NCI-H774 (cell line): ENCODE measurements at places on chromosomes 12 and 14.
A peak's percentile ranks its signal among the peaks of the same experiment; 100 is the strongest.

- DNase-seq = no peak
Observed at GRCh38 chr12:25424211-25424731, 128.8 kb downstream of the LMNTD1 start.

- DNase-seq = no peak
Observed at GRCh38 chr12:57128519-57129247, 400 bp downstream of the LRP1 start.

DNA sequence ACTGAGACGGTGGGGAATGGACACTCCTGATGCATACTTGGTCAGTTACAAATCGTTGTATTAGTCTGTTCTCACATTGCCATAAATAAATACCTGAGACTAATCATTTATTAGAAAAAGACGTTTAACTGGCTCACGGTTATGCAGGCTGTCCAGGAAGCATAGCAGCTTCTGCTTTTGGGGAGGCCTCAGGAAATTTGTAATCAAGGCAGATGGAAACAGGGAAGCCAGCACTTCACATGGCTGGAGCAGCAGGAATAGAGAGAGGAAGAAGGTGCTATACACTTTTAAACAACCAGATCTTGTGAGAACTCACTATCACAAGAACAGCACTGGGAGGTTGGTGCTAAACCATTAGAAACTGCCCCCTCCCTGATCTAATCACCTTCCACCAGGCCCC, 418.2 kb downstream of the FLRT2 start:
- no peak for DNase-seq

DNA sequence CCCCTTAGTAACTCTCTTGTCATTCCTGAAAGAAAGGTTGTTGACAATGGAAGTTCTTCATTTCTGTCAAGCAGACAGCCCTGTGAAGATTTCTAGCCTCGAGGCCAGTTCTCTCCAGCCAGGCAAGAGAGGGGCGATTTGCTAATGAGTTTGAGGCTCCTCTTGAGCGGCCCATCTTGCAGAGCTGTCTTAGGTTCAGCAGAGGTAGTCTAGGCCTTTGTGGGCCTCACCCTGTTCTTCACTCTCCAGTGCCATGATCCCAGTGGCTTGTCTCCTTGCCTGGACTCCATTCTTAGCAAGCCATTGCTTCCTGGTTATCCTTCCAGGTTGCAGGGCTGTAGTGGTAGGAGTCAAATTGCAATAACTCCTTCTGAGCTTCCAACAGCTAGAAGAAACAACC, 9.7 kb downstream of the TPH2 start:
- DNase-seq = no peak

GRCh38 chr12:67582844-67583243, 65.7 kb upstream of the DYRK2 start:
- no peak for DNase-seq

GRCh38 chr14:69363055-69363454, 35.0 kb downstream of the ERH start:
- DNase-seq = no peak

- DNase-seq = peak; percentile 4
Observed at GRCh38 chr14:78469947-78470346, 299.8 kb downstream of the NRXN3 start.

DNA sequence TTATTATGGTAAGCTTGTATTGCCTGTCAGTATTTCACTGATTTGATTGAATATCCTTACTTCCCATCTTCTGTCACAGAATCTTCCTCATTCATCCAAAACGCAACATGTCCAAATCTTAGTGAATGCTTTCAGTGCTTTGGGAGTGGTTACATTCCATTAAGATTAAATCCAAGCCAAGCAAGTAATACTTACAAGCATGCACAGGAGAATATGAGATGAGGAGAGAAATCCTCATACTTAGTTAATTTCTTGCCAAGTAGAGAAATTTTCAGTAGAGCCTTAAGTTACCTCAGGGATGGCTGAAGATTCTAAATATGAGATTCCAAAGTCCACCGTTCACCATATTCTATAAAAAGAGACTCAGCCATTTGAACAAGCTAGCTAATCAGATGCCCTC, 316.0 kb downstream of the RAD51B start:
- DNase-seq = no peak

- no peak for DNase-seq
Observed at GRCh38 chr12:49692851-49693250, 14.4 kb downstream of the FMNL3 start.

DNA sequence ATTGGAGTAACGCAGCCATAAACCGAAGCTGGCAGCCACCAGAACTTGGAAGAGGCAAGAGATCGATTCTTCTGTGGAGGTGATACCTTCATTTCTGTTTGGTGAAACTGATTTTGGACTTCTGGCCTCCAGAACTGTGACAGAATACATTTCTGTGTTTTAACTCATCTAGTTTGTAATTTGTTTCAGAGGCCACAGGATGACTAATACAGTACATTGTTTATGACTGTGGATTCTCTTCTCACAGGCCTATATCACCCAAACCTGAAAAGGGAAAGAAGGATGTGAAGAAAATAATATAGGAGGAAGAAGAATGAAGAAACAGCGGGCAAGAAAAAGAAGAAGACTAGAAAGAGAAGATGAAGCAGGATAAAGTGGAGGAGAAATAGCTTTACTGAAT, 263.8 kb upstream of the DIO2 start:
- DNase-seq = no peak

DNA sequence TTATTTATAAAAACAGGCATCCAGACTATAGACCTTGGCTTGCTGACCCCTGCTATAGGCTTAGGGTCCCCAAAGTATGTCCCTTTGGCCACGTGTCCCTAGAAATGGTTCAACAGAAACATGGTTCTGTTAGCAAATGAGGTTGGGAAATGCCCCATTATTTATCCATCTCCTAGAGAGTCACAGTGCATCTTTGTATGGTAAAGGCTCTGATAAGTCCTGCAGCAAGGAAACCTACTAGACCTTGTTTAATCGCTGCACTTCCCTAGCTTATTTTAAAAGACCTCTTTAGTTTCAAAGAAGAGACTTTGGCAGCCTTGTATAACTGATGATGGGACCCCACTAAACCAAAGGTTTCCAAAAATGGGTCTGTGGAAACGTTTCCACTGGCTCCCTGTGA, 471.5 kb downstream of the MED13L start:
- no peak for DNase-seq

DNA sequence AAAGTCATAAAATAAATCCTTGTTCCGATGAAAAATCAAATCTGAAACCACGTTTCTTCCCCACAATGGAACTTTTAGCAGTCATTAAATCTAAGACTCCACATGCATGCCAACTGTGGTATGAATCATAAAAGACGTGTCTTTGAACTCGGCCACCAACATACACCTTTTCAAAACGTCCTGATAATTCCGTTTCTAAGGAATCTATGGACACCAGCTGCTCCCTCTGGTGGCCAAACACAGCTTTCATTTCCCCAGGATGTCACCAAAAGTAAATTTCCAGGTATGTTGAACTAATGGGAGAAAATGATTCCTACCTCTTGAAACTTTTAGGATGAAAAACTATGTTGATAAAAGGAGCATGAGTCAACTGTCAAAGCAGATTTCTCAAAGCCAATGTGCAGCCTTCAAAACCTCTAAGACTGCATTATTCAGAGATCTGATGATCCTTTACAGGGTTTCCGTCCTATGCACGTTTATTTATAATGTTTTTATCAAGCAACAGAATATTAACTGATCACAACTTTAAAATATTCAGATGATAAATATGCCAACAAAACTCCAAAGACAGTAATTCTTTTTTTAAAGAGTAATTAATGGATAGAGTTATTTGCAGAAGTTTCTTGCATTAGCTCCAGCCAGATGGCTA, 96.2 kb downstream of the CIT start:
- peak; percentile 43 for DNase-seq

DNA sequence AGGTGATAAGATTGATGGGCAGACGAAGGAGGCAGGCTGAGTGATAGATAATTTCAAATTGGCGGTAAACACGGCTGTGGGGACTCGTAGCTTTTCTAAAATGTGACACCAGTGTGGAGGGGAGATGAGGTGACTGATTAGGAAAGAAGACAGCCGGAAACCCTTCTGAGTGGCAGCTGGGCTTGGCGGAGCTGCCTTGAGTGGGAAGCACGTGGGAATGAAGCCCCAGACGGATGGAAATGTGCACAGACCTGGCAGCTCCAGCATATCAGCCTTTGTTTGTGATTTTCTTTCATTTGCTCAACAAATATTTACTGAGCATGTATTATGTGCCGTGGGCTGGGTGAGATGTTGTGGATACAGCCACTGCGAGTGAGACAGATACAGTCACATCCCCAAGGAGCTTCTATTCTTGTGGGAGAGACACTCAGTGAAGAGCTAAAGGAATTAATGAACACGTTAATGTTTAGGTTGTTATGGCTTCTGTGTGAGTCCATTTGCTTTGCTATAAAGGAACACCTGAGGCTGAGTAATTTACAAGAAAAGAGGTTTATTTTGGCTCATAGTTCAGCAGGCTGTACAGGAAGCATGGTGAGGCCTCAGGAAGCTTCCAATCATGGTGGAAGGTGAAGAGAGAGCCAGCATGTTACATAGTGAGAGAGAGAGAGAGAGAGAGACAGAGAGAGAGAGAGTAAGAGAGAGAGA, 65.5 kb upstream of the LHX5 start:
- no peak for DNase-seq

- no peak for DNase-seq
Observed at GRCh38 chr14:62722406-62722805, 322.9 kb downstream of the KCNH5 start.

DNA sequence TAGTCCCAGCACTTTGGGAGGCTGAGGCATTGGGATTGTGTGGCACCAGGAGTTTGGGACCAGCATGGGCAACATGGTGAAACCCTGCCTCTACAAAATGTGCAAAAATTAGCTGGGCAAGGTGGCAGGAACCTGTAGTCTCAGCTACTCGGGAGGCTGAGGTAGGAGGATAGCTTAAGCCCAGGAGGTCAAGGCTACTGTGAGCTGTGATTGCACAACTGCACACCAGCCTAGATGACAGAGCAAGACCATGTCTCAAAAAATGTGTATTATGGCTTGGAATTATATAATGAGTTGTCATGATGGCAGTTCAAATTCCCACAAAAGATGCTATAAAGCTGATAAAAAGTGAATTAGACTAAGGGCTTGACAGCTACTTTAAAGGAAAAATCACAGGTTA, 20.6 kb upstream of the TMPRSS12 start:
- no peak for DNase-seq

DNA sequence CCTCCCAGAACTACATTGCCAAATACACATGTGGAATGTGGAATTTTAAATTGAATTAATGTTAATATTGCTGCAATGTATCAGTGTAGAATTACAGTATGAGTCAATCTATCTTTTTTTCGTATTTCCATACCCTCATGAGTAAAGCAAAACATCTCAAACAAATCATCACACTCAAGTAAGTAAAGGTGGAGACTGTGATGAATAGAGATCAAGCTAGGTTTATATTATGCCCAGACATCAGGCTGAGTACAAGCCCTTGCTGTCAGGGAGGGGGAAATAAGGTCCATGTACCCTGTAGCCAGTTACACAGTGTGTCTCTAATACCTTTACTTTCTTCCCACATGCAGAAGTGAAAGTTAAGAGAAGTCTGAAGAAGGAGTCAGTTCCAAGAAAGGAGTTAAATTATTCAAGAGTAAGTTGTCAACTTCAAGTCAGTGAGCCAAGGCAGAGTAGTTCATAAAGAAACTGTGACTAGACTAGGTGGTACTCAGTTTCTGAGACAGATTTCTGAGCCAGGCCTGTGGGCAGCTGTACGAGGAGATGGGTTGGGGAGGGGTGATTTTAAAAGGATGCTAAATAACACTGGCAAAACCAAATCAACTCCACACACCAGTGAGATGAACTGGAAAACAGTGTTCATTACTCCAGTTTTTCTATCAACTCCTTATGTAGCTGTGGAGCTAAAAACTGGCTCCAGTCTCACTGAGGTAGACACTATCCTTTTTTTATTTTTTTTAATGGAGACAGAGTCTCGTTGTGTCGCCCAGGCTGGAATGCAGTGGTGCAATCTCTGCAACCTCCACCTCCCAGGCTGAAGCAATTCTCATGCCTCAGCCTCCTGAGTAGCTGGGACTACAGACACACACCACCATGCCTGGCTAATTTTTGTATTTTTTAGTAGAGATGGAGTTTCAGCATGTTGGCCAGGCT, 23.8 kb upstream of the STK38L start:
- no peak for DNase-seq

DNA sequence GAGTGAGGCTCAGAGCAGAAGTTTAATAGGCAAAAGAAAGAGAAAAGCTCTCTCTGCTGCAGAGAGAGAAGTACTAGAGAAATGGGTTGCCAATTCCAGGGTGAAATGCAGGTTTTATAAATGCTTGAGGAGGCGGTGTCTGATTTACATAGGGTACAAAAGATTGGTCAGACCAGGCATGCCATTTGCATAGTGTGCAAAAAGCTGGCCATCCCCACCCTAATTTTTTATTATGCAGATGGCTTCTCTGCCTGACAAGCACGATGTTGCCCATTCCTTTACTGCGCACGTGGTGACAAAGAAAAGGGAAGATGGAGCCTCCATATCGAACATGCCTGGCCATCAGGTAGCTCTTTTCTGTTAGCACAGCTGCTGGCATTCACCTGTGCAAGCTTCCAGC, 209.3 kb upstream of the PPFIA2 start:
- DNase-seq = peak; percentile 55

DNA sequence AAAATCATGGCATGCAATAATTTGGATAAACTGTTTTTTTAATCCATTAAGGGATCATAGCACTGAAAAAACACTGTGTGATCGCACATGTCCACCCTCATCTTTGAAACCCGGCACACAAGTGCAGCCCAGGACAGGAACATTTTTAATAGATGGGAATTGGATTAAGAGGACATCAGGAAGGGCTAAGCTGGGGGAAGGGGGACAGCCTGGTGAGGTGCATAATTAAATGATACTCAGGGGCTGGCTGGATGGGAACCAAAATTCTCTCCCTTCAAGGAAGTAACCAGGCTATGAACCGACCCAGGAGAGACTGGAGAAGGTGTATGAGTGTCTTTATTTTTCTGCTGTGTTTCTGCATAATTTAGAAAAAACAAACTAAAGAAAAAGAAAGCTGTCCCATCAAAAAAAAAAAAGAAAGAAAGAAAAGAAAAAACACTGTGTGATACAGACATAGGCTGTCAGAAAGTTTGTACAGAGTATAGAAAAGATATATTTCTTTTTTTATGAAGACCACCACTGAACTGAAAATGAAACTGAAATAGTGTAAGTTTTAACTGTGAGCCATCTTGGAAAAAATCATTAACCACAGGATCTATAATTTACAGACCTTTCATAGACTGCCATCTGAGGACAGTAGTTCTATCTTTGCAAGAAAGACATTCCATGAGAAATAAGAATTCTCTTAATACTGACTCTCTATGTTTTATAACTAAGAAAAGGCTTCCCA, 75.1 kb upstream of the SLC38A4 start:
- DNase-seq = no peak
